ENCODE measurements at places on chromosomes 2 and 18.

GRCh38 chr2:182445391-182445965 is 18.6 kb upstream of the PDE1A start:
- DNase-seq = no peak

DNA sequence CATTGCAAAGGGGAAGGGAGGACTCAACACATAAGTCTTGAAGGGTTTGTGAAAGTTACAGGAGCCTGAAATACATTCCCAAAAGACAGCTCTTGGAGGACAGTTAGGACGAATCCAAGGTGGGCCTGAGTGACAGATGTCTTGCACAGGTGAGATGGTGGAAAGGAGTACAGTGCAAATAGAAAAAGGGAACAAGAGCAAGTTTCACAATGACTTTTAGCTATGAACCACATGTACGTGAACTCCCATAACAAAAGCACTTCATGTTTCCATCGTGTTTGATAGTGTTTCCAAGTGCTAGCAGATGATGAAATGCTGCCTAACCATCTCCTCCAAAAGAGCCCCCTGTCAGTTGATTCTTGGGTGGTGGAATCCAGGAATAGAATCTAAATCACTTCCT is 1.8 kb downstream of the IL18RAP start:
- no peak for DNase-seq

- no peak for DNase-seq
These were observed 169.2 kb downstream of the ZFP36L2 start for GRCh38 chr2:43057026-43057741.

DNA sequence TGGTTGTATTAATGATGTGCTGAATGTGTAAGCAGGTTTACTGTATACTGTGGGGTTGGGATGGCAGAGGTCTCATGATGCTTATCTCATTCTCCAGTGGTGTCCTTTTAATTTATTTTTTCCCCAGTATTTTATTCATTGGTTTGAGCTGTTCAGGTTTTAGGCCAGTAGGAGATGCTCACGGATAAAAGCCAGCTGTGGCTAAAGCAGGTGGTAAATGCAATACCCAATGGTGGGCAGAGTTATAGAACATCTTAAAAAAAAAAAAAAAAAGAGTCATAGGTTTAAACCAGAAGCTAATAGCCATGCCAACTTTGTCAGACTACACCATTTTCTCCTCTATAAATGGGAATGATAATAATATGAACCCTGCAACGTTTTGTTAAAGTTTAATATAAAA is 57.8 kb upstream of the NEUROD1 start:
- no peak for DNase-seq

DNA sequence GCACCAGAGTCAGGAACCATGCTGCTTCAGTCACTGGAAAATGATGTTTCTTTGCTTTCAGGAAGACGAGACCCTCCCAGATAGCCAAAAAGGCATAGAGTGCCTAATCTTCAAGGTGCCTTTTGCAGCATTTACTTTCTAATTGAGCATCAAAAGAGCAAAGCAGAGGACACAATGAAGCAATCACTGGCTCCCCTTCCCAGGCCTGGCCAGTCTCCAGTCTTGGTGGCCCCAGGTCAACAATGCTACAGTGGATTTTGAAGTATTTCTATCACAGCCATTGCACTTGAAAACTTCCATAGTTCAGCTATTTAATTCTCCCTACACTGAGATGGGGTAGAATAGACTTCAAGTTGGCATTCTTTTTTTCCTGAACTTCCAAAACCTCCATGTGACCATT is 15.4 kb downstream of the ZBTB7C start:
- DNase-seq = no peak

GRCh38 chr2:212893216-212893615 is 258.2 kb downstream of the IKZF2 start:
- no peak for DNase-seq

- no peak for DNase-seq
These were observed 10.9 kb downstream of the INO80D start for GRCh38 chr2:206075113-206075512.

DNA sequence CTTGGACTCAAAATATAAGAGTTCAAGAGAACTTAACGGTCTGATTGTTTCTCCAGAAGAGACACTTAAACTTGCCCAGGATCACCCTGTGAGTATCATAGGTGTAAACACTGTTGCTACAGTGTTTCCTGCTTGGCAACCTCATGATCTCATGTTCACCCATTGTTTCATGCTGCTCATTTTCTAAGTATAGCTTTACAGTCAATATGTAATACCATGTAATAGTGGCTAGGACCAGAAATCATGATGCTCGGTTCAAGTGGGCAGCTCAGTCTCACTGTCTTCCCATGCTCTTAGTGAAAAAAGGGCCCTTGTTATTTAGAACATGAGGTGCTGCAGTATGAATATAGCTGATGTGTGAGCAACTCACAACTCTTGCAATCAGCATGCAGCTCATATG is 157.5 kb downstream of the CERS6 start:
- no peak for DNase-seq
